ENCODE measurements at places on chromosomes 7 and 10. TPM values are rescaled to one million over a fixed set of nuclear protein-coding genes. Genes with fewer than 3 reads are reported as not detected.

DNA sequence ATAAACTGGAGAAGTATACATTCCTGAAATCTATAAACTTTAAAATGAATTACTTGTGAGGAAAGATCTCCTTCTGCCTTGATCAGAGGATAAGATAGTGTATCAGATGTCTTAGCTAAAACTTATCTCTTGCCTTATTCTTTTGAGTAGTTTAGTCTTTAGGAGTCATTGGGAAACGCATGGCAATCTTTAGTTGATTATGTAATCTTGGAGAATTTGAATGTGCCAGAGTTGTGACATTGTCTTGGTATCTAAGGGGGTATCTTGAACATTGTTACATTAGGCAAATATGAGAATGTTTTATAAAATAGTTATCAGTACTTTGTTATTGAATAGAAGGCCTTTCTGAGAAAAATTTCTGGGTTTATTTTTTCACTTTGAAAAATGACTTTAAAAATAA lies 61.6 kb upstream of the ADRA2A start:
- peaks cover 7% of the 10 kb centered on the region for H3K36me3 ChIP-seq
- no peak for DNase-seq
- H3K27me3 ChIP-seq, result no peaks in the 10 kb centered on the region

GRCh38 chr10:132066186-132066585 lies 440 bp downstream of the JAKMIP3 start:
- no peaks in the 10 kb centered on the region for H3K27me3 ChIP-seq
- H3K4me3 ChIP-seq, result peak overlapping the region; percentile 37
- no peaks in the 10 kb centered on the region for H3K36me3 ChIP-seq
- DNase-seq, result no peak

CH25H gene
- total RNA-seq, result 0.56 TPM

SLC26A3 gene
- not detected for total RNA-seq

EIF4H gene
- total RNA-seq, result 382 TPM

Data from H1 (cell line).